Uterus (tissue), 4 donors: ENCODE measurements at places on chromosomes 13 and 19. TPM values are rescaled to one million over a fixed set of nuclear protein-coding genes. Genes with fewer than 3 reads are reported as not detected.

- peaks cover 15% of the 10 kb centered on the region for H3K27me3 ChIP-seq
- H3K27ac ChIP-seq, result no peak overlapping the region
- H3K4me3 ChIP-seq, result peak overlapping the region; percentile 14
Observed at GRCh38 chr19:35558400-35559280, 4.8 kb downstream of the ATP4A start.

The CYP4F11 gene
- 0.21 TPM for total RNA-seq

- H3K4me3 ChIP-seq, result no peak overlapping the region
- no peak for DNase-seq
- no peak overlapping the region for H3K27ac ChIP-seq
- no peaks in the 10 kb centered on the region for H3K36me3 ChIP-seq
Observed at GRCh38 chr13:105441051-105441750, 1094.3 kb downstream of the EFNB2 start.

The KCNN4 gene
- total RNA-seq, result 3.0 TPM

The FLT1 gene
- 58.8 TPM for total RNA-seq

GRCh38 chr19:54142166-54142780 is 4.7 kb downstream of the CNOT3 start:
- no peak for DNase-seq
- no peaks in the 10 kb centered on the region for H3K27me3 ChIP-seq
- H3K4me3 ChIP-seq, result no peak overlapping the region
- peaks cover 15% of the 10 kb centered on the region for H3K4me1 ChIP-seq
- H3K36me3 ChIP-seq, result no peaks in the 10 kb centered on the region

GRCh38 chr19:1035998-1036621 is 3.8 kb upstream of the ABCA7 start:
- no peak overlapping the region for H3K4me3 ChIP-seq
- no peaks in the 10 kb centered on the region for H3K27me3 ChIP-seq
- no peak for DNase-seq
- no peaks in the 10 kb centered on the region for H3K36me3 ChIP-seq
- peaks cover 17% of the 10 kb centered on the region for H3K4me1 ChIP-seq

DNA sequence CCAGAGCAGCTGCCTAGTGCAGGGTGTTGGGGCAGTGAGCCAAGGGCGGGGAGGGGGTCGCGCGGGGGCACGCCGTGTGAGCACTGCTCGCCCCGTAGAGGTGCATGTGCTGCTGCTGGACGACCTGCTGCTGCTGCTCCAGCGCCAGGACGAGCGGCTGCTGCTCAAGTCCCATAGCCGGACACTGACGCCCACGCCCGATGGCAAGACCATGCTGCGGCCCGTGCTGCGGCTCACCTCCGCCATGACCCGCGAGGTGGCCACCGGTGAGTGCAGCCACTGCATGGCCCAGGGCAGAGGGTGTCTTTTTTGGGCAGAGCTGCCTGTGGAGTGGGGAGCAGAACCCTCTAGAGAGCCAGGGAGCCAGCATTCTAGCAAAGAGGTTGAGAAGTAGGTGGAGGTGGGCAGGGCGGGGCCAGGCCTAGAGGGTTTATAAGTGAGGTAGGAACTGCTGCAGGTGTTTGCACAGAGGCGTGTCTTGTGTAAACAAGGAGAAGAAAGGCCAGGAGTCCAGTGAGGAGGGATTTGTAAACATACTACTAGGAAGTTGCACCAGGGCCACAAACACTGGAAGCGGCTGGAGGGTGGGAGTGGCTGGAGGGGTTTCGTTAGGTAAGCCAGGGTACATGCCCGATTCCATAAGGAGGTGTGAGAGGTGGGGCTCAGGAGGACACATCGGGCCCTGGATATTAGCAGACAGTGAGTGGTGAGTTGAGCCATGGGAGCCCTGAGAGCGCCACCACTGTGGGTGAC is 21.3 kb downstream of the ARHGEF1 start:
- H3K4me3 ChIP-seq, result no peak overlapping the region
- H3K27me3 ChIP-seq, result no peaks in the 10 kb centered on the region
- no peak for DNase-seq

GRCh38 chr13:99022941-99023340 is 45.1 kb upstream of the DOCK9 start:
- H3K4me1 ChIP-seq, result no peaks in the 10 kb centered on the region
- no peak overlapping the region for H3K4me3 ChIP-seq
- H3K27ac ChIP-seq, result no peak overlapping the region
- no peak for DNase-seq

DNA sequence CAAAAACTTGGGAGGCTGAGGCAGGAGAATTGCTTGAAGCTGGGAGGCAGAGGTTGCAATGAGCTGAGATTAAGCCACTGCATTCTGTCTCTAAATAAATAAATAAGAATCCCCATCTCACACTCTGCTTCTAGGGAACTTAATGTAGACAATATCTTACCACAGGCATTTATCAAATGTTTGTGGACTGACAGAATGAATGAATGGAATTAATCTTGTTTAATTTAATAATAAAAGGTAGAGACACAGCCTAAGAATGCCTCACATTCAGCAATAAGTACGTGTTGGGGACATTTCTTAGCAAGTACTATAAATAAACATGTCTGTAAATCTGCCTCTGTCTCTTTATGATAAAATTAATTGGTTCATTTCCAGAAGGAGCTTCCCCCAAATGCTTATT is 36.2 kb upstream of the RBM26 start:
- no peak overlapping the region for H3K4me3 ChIP-seq
- H3K4me1 ChIP-seq, result no peaks in the 10 kb centered on the region
- DNase-seq, result no peak
- no peaks in the 10 kb centered on the region for H3K36me3 ChIP-seq
- no peaks in the 10 kb centered on the region for H3K27me3 ChIP-seq
- no peak overlapping the region for H3K27ac ChIP-seq

- H3K27me3 ChIP-seq, result no peaks in the 10 kb centered on the region
- no peak for DNase-seq
- no peak overlapping the region for H3K27ac ChIP-seq
- no peak overlapping the region for H3K4me3 ChIP-seq
Observed at GRCh38 chr13:112729408-112729807, 39.6 kb downstream of the ATP11A start.

The CPAMD8 gene
- 18.3 TPM for total RNA-seq
